B cell (primary cell): ENCODE measurements at places on chromosomes 4 and X.

GRCh38 chrX:123988423-123989111, 27.1 kb downstream of the STAG2 start:
- H3K4me1 ChIP-seq = peaks cover 8% of the 10 kb centered on the region
- no peaks in the 10 kb centered on the region for H3K27me3 ChIP-seq
- H3K27ac ChIP-seq = no peak overlapping the region
- H3K36me3 ChIP-seq = peaks cover 2% of the 10 kb centered on the region

GRCh38 chr4:82721819-82722423, 76.7 kb downstream of the SCD5 start:
- DNase-seq = peak; percentile 11
- H3K4me1 ChIP-seq = no peaks in the 10 kb centered on the region
- no peaks in the 10 kb centered on the region for H3K27me3 ChIP-seq
- H3K4me3 ChIP-seq = no peak overlapping the region
- H3K27ac ChIP-seq = no peak overlapping the region

GRCh38 chrX:28848707-28849106, 261.5 kb downstream of the IL1RAPL1 start:
- H3K4me1 ChIP-seq = no peaks in the 10 kb centered on the region
- no peak overlapping the region for H3K4me3 ChIP-seq
- no peaks in the 10 kb centered on the region for H3K36me3 ChIP-seq
- H3K27ac ChIP-seq = no peak overlapping the region
- DNase-seq = no peak

DNA sequence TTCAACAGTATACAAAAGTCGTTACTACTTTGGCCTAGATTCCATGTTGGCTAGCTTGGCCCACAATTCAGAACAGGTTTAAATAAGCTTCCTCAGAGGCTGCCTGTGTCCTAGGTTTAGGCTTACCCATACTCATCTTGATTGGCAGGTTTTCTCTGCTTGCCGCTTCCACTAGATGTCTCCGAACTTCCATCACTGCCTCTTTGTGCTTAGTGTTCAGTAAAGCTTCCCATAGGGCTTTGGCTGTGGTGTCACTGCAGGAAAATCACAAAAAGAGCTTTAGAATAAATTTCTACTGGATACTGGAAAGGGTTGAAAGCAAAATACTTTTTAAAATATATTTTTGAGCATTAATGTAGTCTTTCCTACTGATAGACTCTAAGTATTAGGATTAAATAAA, 52.4 kb downstream of the SCFD2 start:
- H3K4me1 ChIP-seq = peaks cover under 1% of the 10 kb centered on the region
- DNase-seq = no peak
- H3K27ac ChIP-seq = no peak overlapping the region
- no peaks in the 10 kb centered on the region for H3K27me3 ChIP-seq
- H3K36me3 ChIP-seq = no peaks in the 10 kb centered on the region
- no peak overlapping the region for H3K4me3 ChIP-seq

- DNase-seq = no peak
These were observed 35.9 kb upstream of the RELL1 start for GRCh38 chr4:37721995-37722638.

- no peaks in the 10 kb centered on the region for H3K27me3 ChIP-seq
- H3K4me3 ChIP-seq = no peak overlapping the region
- H3K27ac ChIP-seq = no peak overlapping the region
- H3K36me3 ChIP-seq = no peaks in the 10 kb centered on the region
- no peaks in the 10 kb centered on the region for H3K4me1 ChIP-seq
These were observed 1964.0 kb downstream of the PCDH7 start for GRCh38 chr4:32684160-32684559.

DNA sequence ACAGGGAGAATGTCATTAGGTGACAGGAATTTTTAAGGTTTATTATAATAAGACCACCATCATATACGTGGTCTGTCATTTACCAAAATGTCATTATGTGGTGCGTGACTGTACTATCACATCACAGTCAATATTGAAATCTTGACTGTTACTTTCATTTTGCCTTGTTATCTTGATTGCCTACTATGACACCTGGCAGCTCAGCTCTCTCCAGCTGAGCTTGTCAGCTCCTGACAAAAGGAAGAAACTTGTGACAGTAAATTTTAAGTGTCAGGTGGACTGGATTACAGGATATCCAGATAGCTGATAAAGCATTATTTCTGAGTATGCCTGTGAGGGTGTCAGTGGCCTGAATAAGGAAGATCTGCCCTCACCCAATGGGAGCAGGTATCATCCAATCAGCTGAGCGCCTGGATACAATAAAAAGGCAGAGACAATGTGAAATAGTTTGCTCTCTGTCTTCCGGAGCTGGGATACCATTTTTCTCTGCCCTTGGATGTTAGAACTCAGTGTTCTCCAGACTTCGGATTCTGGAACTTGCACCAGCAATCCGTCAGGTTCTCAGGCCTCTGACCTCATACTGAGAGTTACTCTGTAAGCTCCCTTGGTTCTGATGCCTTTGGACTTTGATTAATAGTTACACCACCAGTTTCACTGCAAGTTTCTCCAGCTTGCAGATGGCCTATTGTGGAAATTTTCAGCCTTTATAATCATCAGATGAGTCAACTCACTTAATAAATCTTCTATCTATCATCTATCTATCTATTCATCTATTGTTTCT, 1454.7 kb upstream of the IGFBP7 start:
- no peak overlapping the region for H3K4me3 ChIP-seq
- DNase-seq = no peak
- no peaks in the 10 kb centered on the region for H3K4me1 ChIP-seq
- no peaks in the 10 kb centered on the region for H3K36me3 ChIP-seq
- H3K27ac ChIP-seq = no peak overlapping the region

DNA sequence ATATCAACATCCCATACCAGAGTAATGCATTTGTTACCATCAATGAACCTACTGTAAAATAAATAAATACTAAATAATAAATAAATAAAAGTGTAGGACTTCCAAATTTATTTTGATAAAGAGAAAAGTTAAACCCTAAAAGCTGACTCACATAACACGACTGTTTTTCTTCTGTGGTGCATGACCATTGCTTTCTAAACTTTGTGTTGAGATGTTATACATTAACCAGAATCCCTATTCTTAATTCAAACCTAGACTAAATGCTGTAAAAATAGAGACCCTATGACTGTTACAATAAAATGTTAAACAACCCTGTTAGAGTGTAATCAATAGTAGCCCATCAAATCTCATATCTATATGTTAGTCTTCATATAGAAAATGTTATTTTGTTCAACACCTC, 20.9 kb upstream of the PRMT9 start:
- no peak for DNase-seq
- H3K4me3 ChIP-seq = no peak overlapping the region
- H3K27me3 ChIP-seq = no peaks in the 10 kb centered on the region
- H3K4me1 ChIP-seq = no peaks in the 10 kb centered on the region

DNA sequence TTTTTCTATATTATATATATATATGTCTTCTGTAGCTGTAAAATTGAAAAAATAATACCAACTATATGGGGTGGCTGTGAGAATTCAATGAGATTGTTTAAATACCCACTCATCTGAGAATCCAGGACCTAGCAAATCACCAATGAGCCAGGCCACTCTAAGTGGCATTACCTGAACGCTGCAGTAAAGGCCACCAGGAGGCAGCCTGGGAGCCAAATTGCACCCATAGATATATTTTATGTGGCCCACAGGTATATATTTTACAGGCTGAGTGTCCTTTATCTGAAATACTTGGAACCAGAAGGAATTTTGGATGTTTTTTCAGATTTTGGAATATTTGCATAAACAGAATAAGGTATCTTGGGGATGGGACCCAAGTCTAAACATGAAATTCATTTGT, 58.2 kb upstream of the C4orf50 start:
- no peaks in the 10 kb centered on the region for H3K4me1 ChIP-seq
- no peak for DNase-seq
- H3K27ac ChIP-seq = no peak overlapping the region

GRCh38 chr4:177079327-177079726, 230.3 kb upstream of the NEIL3 start:
- no peak overlapping the region for H3K4me3 ChIP-seq
- H3K27me3 ChIP-seq = no peaks in the 10 kb centered on the region
- H3K4me1 ChIP-seq = no peaks in the 10 kb centered on the region
- DNase-seq = no peak

DNA sequence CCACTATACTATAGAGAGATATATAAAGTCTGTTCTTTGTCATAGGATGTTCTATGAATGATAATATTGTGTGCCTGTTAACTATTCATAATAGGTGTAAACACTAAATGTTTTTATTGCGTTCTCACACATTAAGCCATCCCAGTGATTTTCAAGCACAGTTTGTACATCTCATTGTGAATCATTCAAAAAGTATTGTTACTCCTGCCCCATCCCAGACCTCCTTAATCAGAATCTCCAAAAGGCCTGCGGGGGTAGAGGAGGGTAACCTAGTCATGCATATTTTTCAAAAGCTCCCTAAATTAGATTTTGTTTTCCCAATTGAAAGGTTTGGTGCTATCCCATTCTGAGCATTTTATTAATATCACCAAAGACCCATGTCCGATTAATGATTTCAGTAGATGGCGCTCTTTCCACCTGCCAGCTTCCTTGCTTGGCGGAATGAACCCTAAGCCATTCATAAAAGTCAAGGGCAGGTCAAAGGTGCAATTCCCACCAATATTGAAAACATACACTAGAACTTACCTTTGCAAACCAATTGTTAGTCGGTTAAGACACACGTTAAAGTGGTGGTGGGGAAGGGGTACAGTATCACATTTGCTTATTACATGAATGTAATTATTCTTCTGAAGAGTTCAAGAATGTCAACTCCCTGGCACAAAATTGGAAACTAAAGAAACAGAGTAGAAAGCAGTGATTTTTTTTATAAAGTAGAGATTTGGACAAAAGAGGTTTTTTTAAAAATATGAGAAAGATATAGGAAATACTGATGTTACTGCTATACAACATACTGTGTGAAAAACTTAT, 5.8 kb upstream of the TET2 start:
- H3K4me1 ChIP-seq = peaks cover 6% of the 10 kb centered on the region
- H3K4me3 ChIP-seq = no peak overlapping the region
- no peaks in the 10 kb centered on the region for H3K36me3 ChIP-seq
- DNase-seq = peak; percentile 75

GRCh38 chr4:155237567-155237966, 29.1 kb downstream of the NPY2R start:
- no peak overlapping the region for H3K4me3 ChIP-seq
- no peak for DNase-seq

- H3K4me3 ChIP-seq = no peak overlapping the region
- no peak overlapping the region for H3K27ac ChIP-seq
- H3K4me1 ChIP-seq = no peaks in the 10 kb centered on the region
- no peak for DNase-seq
- no peaks in the 10 kb centered on the region for H3K36me3 ChIP-seq
These were observed 478.4 kb upstream of the FAM241A start for GRCh38 chr4:111666826-111667360.

DNA sequence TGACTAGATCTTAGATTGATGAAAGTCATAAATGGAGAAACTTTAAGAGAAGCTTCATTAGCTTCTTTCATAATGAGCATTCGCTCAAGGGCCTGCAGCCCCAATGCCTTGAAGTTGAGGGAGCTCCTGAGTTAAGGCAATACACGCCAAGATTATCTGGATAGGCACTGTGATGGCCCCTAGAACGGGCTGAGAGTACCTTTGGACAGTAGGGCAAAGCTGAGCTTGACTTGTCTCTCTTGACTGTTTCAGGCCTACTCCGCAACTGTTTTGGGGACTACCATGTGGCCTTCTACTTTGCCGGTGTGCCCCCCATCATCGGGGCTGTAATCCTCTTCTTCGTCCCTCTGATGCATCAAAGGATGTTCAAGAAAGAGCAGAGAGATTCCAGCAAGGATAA, 83.3 kb downstream of the RLIM start:
- no peaks in the 10 kb centered on the region for H3K27me3 ChIP-seq
- no peak overlapping the region for H3K27ac ChIP-seq
- no peaks in the 10 kb centered on the region for H3K36me3 ChIP-seq
- H3K4me1 ChIP-seq = peaks cover 9% of the 10 kb centered on the region
- DNase-seq = no peak
- H3K4me3 ChIP-seq = no peak overlapping the region

DNA sequence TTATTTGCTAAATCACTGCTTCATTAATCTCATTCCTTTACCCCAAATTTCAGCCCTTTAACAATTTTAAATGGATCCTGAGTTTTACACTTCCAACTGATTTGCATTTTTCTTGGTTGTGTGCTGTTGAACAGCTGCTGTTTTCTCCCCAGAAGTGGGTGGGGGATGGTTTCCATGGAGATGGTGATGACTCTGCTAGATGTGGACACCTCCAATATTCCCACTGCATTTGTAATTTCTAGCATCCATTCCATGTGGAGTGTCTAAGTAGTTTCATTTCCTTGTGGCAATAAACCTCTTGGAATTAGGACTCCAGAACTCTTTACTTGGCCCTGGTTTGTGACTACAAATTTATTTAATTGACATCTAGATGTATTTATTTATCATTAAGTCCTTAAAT, 330.4 kb downstream of the GBA3 start:
- no peaks in the 10 kb centered on the region for H3K27me3 ChIP-seq
- no peaks in the 10 kb centered on the region for H3K36me3 ChIP-seq
- no peaks in the 10 kb centered on the region for H3K4me1 ChIP-seq
- no peak overlapping the region for H3K4me3 ChIP-seq
